ENCODE measurements at places on chromosomes 5 and 9.

GRCh38 chr5:163352531-163352930, 84.9 kb upstream of the CCNG1 start:
- no peak for DNase-seq

DNA sequence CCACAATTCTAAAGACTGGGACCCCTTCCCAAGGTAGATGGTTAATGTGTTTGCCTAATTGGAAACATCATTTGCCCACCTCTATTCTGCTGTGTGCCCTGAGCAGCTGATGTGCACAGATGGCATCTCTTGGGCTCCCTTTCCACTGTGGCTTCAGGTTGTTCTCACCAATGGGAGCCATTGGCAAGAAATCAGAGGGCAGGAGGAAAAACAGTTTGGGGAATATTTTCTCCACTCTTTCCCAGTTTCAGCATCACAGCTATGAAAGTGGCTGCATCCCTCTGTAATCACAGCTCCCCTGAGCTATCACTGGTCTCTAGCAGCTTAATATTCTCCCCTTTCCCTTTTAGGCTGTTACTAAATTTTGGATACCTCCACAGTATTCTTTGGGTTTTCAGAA, 911.6 kb upstream of the SEMA6A start:
- no peak for DNase-seq

GRCh38 chr9:80285326-80285725, 713.6 kb downstream of the TLE4 start:
- peak; percentile 40 for DNase-seq

- DNase-seq, result no peak
Observed at GRCh38 chr9:77829420-77829819, 181.3 kb upstream of the GNA14 start.

GRCh38 chr5:50794812-50795211, 128.4 kb downstream of the PARP8 start:
- DNase-seq, result no peak

DNA sequence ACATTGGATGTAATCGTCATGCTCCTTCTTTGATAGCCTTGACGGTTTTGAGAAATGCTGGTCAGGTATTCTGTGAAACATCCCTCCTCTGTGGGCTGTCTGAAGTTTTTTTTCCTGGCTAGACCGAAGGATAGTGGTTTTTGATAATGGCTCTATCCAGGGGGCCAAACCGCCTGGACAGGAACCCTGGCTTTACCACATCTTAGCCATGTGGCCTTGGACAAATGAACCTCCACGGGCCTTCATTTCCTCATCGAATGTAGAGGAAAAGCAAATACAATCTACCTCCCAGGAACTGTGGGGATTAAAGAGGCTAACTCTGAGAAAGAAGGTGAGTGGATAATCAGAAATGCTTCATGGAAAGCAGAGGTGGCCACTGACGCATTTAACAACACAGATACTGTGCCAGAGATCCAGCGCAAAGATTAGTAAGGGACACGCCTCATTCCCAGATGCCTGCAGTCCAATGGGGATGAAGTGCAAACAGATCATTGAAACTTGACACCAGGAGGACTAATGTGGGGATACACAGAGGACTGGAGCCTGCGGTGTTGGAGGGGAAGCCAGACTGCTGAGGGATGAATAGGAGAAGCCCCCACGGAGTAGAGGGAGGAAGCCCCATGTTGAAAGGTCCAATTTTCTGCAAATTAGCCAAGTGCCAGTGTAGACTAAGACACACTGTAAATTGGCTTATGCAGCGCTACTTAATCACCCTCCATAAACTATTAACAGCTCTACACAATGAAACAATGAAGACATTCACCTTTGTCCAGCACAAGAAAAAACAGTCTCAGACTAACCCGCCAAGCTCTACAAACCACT, 41.6 kb downstream of the MYO10 start:
- no peak for DNase-seq

GRCh38 chr5:179055436-179055835, 4.7 kb upstream of the ZNF354C start:
- DNase-seq, result no peak

DNA sequence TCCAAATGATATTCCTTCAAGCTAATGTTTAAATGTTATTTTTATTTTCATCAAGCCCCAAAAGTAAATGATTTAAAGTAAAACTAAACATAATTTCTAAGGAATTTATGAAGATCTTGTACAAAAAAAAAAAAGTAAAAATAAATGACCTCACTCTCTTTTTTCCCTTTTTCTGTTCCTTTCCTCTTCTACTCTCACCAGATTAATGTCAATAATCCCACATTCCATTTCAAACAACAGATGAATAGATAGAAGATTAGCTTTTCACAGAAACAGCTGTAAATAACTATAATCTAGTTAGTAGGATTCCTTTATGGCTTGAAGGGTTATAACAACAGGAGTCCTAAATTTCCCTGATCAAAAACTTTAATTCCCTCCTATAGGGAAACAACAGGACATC, 88.1 kb downstream of the EFNA5 start:
- no peak for DNase-seq

DNA sequence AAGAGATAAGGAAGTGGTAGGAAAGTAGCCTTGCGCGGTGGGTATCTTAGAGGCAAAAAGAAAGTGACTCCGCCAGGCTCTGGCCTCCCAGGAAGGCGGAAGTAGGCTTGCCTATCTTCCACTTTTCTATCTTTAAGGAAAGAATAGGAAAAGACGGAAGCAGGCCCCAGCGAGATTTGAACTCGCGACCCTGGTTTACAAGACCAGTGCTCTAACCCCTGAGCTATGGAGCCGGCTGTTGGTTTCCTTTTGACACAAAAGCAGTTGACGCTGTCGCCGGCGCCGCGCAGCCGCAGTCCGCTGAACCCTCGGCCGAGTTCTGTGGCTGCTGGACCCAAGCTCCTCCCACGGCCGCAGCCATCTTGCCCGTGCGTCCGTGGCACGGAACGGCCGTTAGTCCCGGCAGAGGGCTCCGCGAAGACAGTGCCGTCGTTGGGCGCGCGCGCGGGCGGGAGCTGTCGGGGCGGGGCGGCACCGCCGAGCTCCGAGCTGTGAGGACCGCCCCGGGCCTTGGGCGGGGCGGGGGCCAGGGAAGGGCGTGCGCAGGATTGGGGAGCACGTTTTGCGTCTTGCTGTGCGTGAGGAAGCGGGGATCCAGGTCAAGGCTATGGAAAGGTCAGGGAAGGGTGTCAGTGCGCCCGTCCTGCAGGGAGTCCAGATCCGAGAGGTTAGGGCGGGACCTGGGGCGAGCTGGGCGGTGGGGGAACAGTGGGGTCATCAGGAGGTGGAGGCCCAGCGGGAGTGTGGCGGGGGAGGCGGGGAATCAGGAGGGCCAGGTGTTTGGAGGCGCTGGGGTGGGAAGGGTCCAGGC, 13.3 kb downstream of the TRIM7 start:
- DNase-seq, result peak; percentile 92

GRCh38 chr9:134651226-134651905, 9.8 kb downstream of the COL5A1 start:
- DNase-seq, result no peak

DNA sequence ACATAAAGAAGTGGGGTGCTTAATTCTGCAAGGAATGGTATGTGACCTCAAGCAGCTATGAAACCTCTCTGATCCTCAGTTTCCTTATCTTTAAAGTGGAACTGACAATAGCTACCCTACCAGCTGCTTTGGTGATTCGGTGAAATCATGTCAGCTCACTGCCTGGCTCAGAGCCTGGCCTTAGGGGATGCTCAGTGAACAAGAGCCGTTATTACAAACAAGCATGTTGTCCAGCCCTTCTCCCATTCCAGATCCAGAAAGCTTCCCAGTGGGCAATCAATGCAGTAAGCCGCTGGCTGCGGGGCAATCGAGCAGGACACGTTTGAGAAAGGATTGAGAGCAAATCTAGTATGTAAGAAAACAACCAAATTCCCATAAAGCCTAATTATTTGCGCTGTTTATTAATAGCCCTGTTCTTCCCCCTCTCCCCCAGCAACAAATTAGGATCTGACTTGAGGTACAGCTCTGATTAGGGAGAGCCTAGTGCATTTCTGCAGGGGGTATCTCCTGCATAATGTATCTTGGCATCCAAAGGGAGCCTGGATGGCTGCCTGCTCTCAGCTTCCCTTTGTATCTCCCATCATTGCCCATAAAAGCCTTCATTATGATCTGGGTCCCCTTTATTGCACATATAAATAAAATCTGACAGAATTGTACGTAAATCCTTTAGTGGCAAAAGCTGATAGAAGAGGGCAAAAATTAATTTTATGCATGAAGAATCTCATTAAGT, 371.4 kb downstream of the TMEM232 start:
- DNase-seq, result no peak

- no peak for DNase-seq
Observed at GRCh38 chr9:127129718-127130085, 7.3 kb upstream of the ANGPTL2 start.

DNA sequence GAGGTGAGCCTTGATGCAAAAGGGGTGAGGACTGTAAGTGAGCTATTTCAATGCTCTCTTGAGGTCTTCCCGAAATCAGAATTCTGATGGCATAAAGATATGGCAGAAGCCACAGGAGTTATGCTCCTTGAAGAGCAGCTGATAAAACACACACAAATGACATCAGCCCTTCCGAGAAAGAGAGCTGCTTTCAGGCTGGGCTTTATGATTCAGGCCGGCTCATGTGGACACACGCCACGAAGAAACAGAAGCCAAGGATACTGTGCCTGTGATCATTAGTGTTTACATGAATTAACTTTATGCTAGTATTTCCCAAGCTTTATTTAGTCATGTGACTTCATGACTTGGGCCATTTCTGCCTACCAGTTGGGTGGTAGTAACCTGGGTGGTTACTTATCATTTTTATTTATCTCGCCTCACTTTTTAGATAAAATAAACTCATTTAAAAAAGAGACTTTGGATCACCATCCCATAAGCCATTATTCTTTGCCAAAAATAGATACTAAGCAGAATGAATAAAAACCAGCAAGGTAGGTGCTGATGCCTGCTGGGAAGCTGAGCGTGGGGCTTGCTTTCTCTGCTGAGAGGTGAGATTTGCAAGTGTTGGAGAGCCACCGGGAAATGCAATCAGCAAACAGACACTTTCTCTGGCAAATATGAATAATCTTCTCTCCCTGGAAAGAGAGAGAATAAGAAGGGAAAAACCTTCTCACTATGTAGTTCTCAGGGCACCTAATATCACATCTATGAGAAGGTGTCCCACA, 73.0 kb upstream of the SLC25A51 start:
- DNase-seq, result no peak

- no peak for DNase-seq
Observed at GRCh38 chr5:50320131-50320749, 120.8 kb downstream of the EMB start.

DNA sequence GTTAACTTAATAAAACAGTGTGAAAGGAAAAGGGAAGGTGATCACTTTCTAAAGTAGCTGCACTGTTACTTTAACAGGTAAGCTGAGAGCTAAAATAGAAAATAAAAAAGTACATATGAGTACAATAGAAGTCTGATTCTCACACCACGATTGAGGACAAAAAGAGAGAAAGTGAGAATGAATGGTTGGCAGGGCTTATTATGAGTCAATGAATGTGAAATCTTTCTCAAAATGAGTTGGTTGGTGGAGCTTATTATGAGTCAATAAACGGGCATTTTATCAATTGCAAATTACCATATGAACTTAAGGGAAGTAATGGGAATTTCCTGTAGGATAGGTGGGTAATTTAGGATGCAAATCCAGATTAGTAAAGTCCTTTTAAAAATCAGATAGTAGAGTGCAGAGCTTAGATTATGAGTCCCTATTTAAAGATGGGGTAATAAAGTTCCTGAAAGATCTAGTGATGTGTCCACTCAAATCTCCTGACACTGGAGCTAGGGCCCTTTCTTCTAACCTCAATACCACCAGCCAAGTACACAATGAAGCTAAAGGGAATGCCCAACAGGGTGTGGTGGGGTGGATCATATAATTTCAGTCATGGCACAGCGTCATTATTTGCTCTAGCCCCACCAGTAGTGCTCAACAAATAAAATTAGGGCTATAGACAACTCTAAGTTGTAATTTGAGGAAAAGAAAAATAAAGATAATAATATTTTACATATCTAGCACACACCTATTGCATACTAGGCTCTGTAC, 21.1 kb upstream of the TLR4 start:
- DNase-seq, result no peak

DNA sequence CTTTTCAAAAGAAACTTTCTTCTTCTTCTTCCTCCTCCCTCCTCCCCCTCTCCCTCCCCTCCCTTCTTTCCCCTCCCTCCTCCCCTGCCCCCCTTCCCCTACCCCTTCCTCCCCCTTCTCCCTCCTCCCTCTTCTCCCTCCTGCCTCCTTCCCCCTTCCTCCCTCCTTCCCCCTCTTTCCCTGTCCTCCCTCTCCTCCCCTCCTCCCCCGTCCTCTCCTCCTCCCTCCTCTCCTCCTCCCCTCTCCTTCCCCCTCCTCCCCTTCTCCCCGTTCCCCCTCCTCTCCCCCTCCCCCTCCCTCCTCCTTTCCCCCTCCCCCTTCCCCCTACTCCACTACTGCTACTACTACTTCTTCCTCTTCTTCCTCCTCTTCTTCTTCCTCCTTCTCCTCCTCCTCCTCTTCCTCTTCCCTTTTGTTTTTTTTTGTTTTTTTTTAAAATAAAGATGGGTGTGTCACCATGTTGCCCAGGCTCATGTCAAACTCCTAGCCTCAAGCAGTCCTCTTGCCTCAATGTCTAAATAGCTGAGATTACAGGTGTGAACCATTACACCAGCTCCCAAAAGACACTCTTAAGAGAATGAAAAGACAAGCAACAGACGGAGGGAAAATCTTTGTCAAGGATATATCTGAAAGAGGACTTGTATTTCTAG, 87.5 kb downstream of the SCAMP1 start:
- no peak for DNase-seq

DNA sequence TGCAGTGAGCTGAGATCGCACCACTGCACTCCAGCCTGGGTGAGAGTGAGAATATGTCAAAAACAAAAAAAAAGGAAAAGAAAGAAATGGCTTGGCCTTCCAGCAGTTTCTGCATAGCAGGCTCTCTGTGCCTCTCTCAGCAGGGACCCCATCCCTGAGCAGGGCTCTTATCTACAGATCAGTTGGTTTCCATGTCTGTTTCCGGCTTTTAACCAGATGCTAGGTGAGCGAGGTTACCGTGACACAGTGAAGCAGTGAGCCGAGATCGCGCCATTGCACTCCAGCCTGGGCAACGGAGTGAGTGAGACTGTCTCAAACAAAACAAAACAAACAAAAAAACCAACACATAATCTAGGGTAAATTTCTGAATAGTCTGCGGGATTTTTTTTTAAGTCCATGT, 51.4 kb downstream of the COL5A1 start:
- no peak for DNase-seq

GRCh38 chr5:94040591-94041148, 299.3 kb upstream of the POU5F2 start:
- DNase-seq, result no peak

DNA sequence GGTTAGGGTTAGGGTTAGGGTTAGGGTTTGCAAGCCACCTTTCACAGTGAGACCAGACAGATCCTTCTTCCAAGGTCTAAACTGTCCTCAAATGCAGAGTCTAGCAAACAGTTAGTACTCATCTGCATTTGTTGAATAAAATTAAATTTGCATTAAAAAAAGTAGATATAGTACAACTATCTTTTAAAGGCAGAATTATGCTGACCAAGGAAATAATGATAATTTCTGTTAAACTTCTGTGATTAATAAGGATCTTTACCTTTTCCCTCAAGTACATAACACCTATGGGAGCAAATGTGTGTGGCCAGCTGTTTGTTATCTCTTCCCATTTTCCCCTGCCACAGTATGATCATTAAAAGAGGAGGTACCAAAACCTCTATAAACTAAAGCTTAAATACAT, 19.8 kb downstream of the PUM3 start:
- no peak for DNase-seq
